ENCODE measurements at places on chromosomes 16 and 17.

DNA sequence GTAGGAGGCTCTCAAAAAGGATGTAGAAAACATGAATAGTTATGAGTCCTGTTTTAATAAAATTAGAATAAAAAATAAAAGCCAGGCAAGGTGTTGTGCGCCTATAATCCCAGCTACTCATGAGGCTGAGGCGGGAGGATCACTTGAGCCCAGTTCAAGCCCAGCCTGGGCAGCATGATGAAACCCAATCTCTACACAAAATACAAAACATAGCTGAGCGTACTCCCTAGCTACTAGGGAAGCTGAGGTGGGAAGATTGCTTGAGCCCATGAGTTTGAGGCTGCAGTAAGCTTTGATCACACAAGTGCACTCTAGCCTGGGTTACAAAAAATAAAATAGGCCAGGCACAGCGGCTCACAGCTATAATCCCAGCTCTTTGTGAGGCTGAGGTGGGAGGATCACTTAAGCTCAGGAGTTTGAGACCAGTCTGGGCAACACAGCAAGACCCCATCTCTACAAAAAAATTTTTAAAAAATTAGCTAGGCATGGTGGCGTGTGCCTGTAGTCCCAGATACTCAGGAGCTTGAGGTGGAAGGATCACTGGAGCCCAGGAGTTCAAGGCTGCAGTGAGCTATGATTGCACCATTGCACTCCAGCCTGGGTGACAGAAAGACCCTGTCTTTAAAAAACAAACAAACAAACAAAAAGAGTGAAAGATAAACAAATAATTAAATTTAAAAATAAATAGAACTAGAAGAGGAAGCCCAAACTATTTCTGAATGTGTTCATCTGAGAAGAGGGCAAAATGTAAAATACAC, 17.2 kb upstream of the PRM1 start:
- DNase-seq, result no peak

DNA sequence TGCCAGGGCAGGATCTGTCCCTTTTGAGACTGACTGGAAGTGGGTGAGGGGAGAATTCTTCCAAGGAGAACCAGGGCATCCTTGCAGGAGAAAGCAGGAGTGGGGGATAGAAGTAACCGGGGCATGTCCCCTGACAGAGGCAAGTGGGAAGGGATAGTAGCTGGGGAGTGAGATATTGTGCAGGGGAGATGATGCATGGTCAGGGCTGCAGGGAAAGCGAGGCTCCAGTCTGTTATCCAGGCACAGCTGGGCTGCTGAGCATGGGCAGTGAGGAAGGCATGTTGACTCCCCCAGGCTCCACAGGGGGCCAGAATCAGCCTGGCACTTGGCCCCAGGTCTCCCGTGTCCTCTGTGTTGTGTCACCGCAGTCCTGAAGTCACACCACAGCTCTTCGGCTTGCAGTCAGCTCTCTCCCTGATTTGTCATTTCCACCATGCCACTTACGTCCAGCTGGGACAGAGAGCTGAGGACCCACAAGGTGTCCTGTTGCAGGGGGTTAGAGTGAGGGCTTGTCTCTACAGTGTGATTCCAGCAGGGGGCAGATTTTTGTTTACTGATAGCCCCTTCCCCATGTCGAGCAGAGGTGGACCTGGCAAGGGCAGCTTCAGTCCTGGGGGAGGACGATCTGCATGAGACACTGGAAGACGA, 40.9 kb downstream of the B9D1 start:
- no peak for DNase-seq

DNA sequence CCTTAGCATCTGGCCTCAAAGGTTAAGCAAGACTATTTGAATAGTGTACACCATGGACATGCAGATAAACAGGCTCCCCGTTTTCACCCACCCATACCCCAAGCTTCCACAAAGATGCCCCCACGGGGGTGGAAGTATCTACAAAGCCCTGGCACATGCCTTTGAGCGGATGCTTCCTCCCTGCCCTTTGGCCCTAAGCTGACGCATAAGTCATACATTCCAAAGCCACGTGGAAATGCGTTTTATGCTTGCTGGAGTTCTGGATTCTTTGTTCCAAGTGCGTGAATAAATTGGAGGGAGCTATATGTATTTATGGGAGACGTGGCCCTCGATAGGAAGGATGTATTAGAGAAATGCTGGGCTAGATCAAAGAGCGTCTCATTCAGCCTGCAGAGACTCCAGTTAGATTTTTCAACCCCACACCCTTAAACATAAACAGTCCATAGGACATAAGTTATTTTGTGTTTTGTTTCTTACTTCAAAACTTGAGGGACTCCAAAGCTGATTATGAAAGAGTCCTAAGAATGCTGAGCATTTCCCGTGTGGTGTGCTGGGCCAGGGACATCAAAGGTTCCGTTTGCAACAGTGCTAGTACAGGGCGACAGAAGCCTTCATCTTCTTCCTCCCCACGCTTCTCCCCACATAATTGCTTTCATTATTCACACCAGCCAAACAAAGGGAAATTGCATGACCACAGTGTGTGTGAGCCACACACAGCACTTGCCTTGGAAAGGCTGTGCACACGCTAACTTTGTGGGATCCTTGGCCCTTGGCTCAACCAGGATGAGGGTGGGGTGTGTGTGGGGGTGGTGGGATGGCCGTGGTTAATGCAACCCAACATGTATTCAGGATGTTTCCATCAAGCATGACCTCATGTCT, 73.6 kb downstream of the WIPI1 start:
- DNase-seq, result peak; percentile 56

DNA sequence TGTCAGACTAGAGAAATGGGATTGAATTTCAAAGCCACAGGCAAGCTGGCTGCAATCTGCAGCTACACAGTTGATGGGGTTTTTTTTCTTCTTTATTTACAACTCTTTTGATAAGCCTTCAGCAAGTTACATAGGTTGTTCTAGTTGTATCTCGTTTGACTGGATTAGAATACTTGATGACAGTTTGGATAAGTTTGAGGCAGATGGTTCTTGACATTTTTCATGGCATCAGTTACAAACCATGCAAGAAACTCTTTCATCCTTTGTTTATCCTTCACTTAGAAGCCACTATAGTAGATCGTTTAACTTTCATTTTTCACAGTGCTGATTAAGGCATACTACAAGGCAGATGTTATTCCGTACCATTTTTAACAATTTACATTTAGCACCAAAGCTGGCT, 238.9 kb downstream of the TOX3 start:
- no peak for DNase-seq

All from islet precursor cell (in vitro differentiated cells).